Activated CD4-positive, alpha-beta T cell treated with anti-CD3 and anti-CD28 coated beads for 24 hours (primary cell): ENCODE measurements at places on chromosomes 16 and 17.

DNA sequence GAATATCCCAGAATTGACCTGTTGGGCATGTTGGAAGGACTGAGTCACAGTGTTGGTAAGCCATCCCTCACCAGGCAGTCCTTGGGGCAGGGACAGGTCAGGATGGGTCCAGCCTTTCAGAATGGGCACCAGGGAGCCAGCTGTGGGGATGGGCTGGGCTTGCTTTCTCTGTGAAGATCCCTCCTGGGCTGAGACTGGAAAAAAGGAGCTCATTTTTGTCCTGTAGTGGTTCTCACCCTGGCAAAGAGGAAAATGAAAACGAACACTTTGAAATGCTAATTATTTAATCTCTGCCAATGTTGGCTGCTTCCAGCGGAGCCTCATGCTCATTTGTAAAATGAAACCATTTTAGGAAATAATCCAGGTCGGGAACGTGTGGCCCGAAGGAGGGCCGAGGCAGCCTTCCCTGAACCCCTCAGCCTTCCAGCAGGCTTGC, 237.5 kb upstream of the SALL1 start:
- no peak for DNase-seq

DNA sequence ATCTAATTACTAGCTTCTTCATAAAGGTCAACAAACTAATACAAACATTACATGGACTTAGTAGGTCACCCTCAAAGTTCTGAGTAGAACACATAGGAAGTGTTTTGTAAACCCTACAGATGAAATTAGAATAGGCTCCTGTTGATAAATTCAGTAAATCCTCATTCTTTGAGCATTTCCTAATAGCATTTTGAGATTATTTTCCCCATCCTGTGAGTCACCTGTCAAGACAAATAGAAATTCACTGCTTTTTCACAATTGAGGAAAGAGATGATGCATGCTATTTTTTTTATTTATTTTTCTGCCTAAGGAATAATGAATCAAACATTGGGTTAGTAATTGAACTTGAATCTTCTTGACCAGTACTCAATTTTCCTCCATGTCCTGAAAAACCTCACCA, 666.7 kb upstream of the GOT2 start:
- no peak for DNase-seq

GRCh38 chr16:21685034-21685455, 21.3 kb downstream of the OTOA start:
- DNase-seq, result no peak

GRCh38 chr17:65618516-65618915, 57.1 kb upstream of the AXIN2 start:
- no peak for DNase-seq

DNA sequence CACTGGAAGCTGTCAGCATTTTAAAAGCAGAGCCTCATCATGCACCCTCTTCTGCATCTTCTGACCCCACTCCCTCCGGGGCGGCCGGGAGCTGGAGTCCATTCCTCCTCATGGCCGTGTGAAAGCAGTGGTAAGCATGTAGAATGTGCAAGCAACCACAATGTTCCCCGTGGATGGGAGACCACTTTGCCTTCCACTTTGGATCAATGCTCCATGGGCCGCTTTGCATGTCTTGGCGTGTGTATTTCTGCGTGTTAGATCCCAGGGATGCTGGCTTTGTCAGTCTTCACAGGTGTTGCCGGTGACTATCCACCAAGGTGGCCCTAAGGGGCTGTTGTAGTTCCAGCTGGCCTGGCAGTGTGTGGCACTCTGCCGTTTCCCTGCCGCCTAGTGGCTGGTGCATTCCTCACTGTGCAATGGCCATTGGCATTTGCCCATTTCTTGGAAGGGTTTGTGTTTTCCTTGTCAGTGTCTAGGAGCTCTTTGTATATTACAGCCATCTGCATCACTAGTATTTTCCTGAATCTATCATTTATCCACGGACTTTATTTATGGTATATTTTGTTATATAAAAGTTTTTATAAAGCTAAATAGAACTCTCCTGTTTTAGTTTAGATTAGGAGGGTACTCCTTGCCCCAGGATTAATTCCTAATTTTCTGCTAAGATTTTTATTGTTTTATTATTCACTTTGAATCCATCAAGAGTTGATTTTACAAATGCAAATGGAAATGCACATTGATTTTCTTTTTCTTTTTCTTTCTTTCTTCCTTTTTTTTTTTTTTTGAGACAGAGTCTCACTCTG, 5.8 kb upstream of the ALDH3A1 start:
- DNase-seq, result no peak

- DNase-seq, result no peak
These were observed 13.9 kb upstream of the HES7 start for GRCh38 chr17:8137645-8138373.

GRCh38 chr17:50689251-50689650, 18.5 kb downstream of the ANKRD40 start:
- no peak for DNase-seq

- DNase-seq, result no peak
These were observed 81.1 kb downstream of the TBC1D16 start for GRCh38 chr17:79954281-79955166.

DNA sequence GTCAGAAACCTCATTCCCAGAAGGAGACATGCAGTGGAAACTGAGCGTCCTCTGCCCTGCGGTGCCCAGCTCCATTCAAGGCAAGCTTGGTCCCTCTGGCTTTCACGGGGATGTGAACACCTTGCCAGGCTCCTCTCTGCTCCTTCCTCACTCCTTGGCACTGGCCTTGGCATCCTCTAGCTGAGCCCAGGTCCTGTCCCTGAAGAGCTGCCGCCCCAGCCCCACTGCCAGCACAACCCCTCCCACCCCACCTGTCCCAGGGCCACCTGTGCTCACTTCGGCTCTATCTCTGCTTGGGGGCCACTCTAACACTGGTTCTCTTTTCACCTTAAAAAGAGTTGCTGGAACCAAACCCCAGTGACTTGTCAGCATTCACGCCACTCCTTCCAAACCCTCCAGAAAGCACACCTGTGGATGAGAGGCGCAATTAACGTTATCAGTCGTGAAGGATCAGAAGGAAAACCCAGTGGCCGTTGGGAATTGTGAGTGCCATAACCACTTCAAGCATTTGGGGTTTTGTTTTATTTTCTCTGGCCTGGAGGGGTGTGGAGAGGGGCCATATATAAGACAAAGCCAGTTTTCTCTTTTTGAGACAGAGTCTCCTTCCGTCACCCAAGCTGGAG, 103.7 kb downstream of the AXIN2 start:
- DNase-seq, result no peak

GRCh38 chr17:57441270-57441600, 184.9 kb downstream of the MSI2 start:
- no peak for DNase-seq

GRCh38 chr16:31080035-31080629, 5.9 kb downstream of the ZNF646 start:
- no peak for DNase-seq

- DNase-seq, result no peak
These were observed 435.7 kb downstream of the ZFHX3 start for GRCh38 chr16:72612256-72612655.

DNA sequence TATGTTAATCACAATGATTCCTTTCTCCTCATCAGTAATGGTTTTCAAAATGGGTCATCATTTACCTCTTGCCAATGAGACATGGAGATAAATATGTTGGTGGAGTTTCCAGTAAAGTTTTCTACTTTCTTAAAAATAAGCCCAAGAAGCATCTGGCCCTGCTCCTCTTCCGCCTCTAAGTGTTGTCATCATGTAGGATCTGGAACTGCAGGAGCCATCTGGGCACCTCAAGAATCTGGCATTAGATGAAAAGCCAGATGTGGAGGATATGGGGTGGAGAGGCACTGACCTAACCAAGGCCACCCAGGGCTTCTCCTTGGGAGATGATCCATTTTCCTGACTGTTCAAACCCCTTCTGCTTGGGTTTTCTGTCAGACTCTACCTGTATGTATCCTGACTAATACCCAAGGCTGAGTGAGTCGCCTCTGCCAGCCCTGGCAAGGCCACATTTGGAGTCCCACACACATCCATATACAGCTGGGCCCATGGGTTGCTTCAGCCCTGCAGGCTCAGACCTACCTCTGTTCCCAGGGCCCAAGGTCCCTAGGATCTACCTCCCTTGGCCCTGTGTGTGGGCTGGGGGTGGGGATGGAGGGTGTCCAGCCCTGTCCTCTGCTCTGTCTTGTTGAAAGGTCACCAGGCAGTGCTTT, 24.6 kb downstream of the CCDC182 start:
- no peak for DNase-seq

DNA sequence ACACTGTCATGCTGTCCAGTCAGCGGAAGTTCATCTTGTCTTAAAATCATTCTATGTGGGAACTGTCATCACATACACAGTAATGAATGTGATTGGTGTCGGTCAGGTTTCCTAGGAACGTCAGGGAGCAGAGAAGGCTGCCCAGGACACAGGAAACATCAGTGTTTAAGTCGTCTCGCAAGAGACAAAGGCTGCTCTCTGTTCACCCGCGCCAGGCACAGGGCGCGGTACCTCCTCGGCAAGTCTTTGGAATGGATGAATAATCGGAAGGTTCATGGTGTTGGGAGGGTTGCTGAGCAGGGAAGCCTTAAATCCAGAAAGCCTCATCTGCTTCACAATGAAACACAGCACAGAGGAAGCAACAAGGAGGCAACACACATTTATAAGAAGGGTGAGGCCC, 148.2 kb downstream of the CPPED1 start:
- DNase-seq, result no peak

DNA sequence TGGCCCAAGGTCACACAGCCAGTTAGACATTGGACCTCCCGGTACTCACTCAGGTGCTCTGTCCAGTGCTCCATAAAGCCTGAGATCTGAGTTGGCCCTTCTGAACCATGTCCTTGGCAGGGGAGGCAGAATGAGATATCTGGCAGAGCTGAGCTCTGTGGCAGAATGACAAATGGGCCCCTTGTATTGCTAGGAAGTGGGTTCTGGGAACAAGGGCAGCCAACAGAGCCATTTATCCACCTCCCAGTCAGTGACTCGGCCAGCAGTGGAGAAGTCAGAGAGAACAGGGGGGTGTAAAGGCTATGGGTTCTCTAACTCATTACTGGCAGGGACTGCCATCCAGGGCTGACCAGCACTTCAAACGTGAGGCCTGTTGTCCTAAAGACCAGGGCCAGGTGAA, 117.1 kb upstream of the NLRP1 start:
- DNase-seq, result no peak

- DNase-seq, result no peak
These were observed 27.4 kb downstream of the CEP95 start for GRCh38 chr17:64534187-64534586.

DNA sequence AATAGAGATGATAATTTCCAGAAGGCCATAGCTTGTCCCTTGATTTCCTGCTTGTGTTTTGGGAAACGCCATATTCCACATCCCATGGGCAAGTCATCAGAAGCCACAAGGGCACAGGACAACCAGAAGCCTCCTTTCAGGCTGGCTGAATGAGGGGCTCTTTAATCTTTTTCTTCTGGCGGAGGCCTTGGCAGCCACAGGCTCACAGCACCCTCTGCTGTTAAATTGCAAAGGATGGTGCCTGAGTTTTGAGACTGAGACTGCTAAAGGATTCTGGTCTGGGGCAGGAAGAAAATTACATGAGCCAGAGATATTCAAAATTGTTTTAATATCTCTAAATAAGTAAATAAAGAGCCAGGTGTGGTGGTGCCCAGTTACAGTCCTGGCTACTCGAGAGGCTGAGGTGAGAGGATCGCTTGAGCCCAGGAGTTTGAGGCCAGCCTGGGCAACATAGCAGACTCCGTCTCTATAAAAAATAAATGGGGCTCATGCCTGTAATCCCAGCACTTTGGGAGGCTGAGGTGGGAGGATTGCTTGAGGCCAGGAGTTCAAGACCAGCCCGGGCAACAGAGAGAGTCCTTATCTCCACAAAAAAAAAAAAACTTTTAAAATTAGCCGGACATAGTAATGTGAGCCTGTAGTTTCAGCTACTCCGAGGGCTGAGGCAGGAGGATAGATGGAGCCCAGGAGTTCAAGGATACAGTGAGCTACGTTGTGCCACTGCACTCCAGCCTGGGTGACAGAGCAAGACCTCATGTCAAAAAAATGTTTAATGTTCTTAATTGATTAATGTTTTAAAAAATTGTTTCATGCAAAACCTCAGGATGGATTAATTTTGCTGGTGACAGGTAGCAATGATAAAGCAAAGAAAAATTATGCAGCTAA, 26.3 kb downstream of the AARSD1 start:
- peak; percentile 15 for DNase-seq

- DNase-seq, result no peak
These were observed 893 bp downstream of the GINS2 start for GRCh38 chr16:85687651-85688471.

DNA sequence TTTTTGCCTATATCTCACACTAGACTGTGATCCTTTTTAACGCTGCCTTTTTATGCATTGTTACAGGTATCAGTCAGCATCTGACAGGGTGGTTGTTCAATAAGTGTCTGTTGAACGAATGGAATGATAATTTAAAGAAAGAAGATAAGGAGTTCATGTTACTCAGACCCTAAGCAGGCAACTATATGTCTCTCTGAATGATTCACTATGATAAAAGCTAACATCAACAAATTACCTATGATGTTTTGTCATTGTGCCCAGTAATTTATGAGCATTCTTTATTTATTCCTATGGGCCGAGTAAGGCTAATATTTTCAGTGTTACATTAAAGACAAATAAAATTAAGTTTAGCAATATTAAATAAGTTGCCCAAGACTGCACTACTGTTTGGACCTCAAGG, 435.0 kb upstream of the KIF2B start:
- no peak for DNase-seq

- DNase-seq, result no peak
These were observed 96.8 kb downstream of the MAP2K6 start for GRCh38 chr17:69511250-69511649.

DNA sequence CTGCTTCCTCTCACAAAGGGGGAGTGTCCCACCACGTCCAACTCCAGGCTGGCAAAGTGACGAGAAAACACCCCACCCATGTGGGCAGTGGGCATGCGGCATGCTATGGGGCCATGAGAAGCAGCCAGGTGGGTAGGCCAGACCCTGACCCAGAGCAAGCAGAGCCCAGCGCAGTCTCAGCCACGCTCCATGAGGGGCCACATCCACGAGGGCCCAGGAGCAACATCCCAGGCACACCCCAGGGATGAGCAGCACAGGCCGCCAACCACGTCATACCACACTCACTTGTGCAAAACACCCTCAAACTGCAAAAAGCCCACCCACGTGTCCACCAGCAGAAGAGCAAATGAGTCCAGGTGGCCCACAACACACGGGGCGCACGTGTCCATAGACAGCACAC, 117.0 kb downstream of the ZNF778 start:
- no peak for DNase-seq

DNA sequence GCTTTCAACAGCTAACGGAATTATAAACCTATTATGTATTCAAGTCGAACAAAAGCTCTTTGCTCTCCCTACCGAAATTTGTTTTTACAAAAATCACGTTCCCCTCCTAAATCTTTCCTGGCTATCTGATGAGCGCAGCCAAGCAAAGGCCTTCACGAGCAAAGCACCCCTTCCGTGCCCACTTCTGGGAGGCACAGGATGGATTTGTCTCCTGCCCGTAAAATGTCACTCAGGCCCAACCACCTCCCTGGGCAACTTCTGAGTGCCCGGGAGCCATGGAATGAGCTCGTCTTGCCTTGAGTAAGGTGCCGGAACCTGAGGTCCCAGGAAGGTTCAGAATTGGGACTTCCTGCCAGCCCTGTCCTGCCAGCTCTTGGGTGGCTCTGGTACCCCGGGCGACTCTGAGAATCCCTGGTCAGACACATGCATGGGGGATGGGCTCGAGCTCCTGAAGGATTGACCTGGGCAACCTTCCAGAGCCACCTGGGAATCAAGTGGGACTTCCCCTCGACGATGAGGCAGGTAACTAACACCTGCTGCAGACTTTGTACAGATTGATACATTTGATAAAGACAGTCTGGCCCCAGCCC, 19.8 kb downstream of the SLC7A5 start:
- DNase-seq, result no peak
